ENCODE measurements at places on chromosomes 4 and X. TPM values are rescaled to one million over a fixed set of nuclear protein-coding genes. Genes with fewer than 3 reads are reported as not detected.

The NUDT11 gene
- 2.2 TPM for total RNA-seq

The SASH3 gene
- 154 TPM for total RNA-seq

The CRMP1 gene
- not detected for total RNA-seq

The RIPPLY1 gene
- total RNA-seq: not detected

The BGN gene
- not detected for total RNA-seq

The PWWP3B gene
- total RNA-seq: not detected

The TET2 gene
- 25.3 TPM for total RNA-seq

The LRAT gene
- not detected for total RNA-seq

The GLA gene
- 16.9 TPM for total RNA-seq

The FATE1 gene
- not detected for total RNA-seq

The OTUD6A gene
- not detected for total RNA-seq

The ADH1A gene
- total RNA-seq: not detected

The RBM10 gene
- 55.0 TPM for total RNA-seq

The ARR3 gene
- total RNA-seq: not detected

The POU3F4 gene
- not detected for total RNA-seq

The HTR2C gene
- not detected for total RNA-seq

The PCSK1N gene
- 4.9 TPM for total RNA-seq

The GALNTL6 gene
- not detected for total RNA-seq

The PPP1R2C gene
- not detected for total RNA-seq

The TXK gene
- 140 TPM for total RNA-seq

The MAGEE2 gene
- total RNA-seq: not detected

The IL1RAPL1 gene
- not detected for total RNA-seq

The PHEX gene
- total RNA-seq: 0.19 TPM

The GALNT7 gene
- total RNA-seq: 18.7 TPM

The TMEM131L gene
- total RNA-seq: 72.2 TPM

The TEX13D gene
- not detected for total RNA-seq

The RBM41 gene
- 22.3 TPM for total RNA-seq

The ATP1B4 gene
- not detected for total RNA-seq

The KLHL4 gene
- total RNA-seq: not detected

The SLC38A5 gene
- 18.2 TPM for total RNA-seq

Measured in naive thymus-derived CD8-positive, alpha-beta T cell (primary cell).